Right atrium auricular region (tissue), 2 donors: ENCODE measurements at places on chromosomes 1 and 21. TPM values are rescaled to one million over a fixed set of nuclear protein-coding genes. Genes with fewer than 3 reads are reported as not detected.
A peak's percentile ranks its signal among the peaks of the same experiment; 100 is the strongest.

GRCh38 chr1:111141245-111142220 is 1.5 kb downstream of the CEPT1 start:
- DNase-seq, result no peak

- no peak for DNase-seq
These were observed 31.4 kb downstream of the LY9 start for GRCh38 chr1:160827418-160827817.

DNA sequence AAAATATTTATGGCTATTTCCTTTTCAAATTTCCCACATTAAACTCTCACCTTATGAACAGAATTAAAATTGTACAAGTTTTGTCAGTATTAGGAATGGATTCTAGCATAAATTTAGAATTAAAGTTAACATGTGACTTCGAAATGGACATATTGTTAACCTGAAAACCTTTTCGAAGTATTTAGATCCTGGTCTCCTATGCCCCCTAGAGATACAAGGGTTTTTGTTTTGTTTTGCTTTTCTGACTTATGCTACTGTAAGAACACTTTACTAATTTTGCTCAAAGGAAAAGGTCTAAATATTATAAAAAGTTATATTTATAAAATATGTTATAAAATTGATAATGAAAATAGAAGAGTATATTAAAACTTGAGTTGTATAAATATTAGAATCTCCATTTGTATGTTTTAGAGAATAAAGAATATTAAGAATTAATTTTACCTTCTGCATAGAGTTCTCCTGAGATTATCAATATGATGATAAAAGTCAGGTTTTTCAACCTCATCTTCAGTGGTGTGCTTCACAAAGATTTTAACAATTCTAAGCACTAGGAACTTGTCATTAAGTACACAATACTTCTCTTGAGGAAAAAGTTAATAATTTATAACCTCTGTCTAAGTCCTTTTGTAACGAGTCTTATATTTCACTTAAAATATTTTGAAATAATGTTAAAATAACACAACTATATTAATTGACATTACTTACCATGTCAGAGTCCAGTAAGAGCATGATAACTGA is at the start of gene F13B:
Gene F13B (minus strand): TSS at position 542 of the 738 bp plus-strand sequence. CDS start 37 bp downstream, at position 505.
- no peak for DNase-seq

- no peak for DNase-seq
These were observed 93.9 kb upstream of the ADGRL2 start for GRCh38 chr1:81706650-81707435.

The KRTAP20-3 gene
- not detected for total RNA-seq

GRCh38 chr1:48870596-48870995 is 93.9 kb upstream of the BEND5 start:
- no peak for DNase-seq

- no peak for DNase-seq
These were observed 18.4 kb downstream of the MIIP start for GRCh38 chr1:12037486-12038355.

The STRIP1 gene
- 19.1 TPM for total RNA-seq

The APH1A gene
- total RNA-seq, result 60.6 TPM

DNA sequence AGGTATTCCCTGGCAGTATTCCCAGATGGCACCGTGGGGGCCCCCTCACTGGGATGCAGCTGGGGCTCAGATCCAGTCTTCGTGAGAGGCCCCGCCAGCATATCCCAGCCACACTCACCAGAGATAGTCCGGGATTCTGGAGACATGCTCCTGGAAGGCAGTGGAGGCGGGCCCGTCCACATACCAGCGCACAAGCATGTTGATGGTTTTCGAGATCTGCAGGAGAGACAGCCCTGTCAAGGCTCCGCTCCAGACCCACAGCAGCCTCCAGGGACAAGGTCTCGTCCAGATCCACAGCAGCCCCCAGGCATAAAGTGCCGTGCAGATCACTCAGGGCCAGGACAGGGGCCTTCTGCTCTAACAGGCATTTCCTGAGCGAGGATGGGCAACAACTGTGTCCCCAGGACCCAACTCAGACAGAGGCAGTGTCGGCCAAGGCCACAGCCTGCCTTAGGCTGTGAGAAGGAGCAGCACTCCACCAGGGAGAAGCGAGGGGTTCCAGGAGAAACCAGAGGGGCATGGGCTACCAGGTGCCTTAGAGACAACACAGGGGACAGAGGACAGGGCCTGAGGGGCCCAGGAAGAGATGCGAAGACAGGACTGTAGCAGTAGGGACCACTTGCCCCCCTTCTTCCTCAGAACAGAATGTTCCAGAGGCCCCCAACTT is 14.8 kb downstream of the LSS start:
- DNase-seq, result no peak

DNA sequence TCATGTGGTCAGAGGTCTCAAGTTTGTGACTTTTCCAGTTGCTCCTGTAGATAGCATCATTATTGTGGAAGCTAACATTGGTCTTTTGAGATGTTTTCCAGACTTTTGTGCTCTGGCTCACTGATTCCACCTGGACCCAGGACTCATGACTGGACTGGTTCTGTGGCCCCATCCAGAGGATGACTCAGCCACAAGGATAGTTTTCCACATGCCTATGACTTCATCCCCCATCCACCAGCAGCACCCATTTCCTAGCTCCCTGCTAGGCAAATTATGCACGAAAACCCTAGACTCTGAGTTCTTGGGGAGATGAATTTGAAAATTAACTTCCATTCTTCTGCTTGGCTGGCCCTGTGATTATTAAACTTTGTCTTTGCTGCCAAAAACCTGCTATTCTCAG is 949.3 kb downstream of the MRPL39 start:
- no peak for DNase-seq

GRCh38 chr1:44707112-44707881 is 23.7 kb downstream of the RNU5D-1 start:
- DNase-seq, result no peak

The F13B gene
- not detected for total RNA-seq

- no peak for DNase-seq
These were observed 15.2 kb downstream of the AKNAD1 start for GRCh38 chr1:108841703-108842102.

The SPRR2E gene
- not detected for total RNA-seq

The GNAT2 gene
- not detected for total RNA-seq

- DNase-seq, result no peak
These were observed 1052.8 kb downstream of the TTLL7 start for GRCh38 chr1:82946096-82946605.

GRCh38 chr1:229365569-229365968 is 22.7 kb upstream of the CCSAP start:
- no peak for DNase-seq

The THEM5 gene
- not detected for total RNA-seq

The PAPPA2 gene
- 0.19 TPM for total RNA-seq

The CHI3L1 gene
- total RNA-seq, result 9.4 TPM

GRCh38 chr1:113040041-113040440 is 33.0 kb upstream of the LRIG2 start:
- no peak for DNase-seq

GRCh38 chr1:19811206-19811851 is 3.8 kb downstream of the RNF186 start:
- DNase-seq, result no peak

- DNase-seq, result no peak
These were observed 208.5 kb upstream of the SNX7 start for GRCh38 chr1:98453066-98453465.

The TNFRSF18 gene
- total RNA-seq, result not detected

The EFNA3 gene
- total RNA-seq, result not detected

The ZBTB8B gene
- total RNA-seq, result 0.04 TPM

The THEMIS2 gene
- total RNA-seq, result 13.1 TPM

DNA sequence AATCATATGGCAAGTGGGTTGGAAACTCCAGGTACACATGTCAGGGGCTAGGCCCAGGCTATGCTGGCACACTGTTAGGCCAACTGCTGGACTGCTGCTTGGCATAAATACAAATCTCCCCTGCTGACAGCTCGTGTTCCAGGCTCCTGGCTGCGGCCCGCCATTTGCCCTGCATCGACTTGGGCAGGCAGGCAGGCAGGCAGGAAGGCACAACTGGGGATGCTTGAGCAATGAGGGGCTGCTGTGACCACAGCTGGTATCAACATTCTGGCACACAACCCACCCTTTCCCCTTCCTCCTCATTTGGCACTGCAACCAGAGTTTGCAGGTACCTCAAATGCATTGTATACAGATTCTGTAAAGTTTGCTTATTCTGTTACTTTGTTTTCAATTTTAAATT is 53.2 kb downstream of the SAMSN1 start:
- no peak for DNase-seq

The TMEM200B gene
- total RNA-seq, result 4.8 TPM

The LRRC71 gene
- not detected for total RNA-seq

DNA sequence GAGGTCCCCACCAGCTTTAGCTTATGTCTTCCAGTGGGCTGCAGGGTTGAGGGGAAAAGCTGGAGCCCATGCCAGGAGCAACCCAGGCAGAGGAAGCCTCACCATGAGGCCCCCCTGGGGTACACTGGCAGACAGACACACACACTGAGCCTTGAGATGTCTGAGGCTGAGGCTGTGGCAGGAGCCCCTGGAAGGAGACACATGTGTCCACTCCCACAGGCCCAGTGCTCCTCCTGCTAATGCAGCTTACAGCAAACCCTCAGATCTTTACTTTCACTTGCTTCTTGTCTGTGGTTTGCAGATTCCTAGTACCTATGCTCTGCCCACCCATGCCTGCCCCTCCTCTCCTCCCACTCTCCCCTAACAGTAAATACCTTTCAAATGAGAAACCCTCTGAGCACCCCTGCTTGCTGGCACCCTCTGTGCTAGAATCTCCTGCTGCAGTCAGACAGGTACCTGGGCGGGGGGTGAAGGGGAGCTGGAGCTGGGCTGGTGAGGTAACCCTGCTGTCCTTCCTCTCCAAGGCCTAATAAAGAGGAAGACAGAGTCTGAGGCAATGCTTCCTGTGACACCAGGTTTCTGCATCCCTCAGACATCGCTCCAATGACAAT is 63.4 kb upstream of the NEK2 start:
- DNase-seq, result no peak

DNA sequence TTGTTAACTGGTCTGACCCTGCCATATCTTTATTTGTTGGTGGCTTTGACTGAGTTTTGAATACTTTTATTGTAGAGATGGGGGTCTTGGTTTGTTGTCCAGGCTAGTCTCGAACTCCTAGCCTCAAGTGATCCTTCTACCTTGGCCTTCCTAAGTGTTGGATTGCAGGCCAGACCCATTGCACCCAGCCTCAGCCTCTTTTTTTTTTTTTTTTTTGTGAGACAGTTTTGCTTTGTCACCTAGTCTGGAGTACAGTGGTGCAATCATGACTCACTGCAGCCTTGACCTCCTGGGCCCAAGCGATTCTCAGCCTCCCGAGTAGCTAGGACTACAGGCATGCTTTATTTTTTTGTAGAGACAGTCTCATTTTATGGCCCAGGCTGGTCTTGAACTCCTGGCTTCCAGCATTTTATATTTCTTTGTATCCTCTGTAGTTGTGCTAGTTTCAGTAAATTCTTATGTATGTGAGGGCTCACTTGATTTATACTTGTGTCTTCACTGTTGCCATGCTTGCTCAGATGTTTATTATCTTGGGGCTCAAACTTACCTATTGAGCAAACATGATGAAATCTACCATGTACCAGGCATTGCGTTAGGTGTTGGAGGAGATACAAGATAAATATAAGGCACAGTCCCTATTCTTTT is 24.1 kb downstream of the THRAP3 start:
- DNase-seq, result peak; percentile 84

The DENND2C gene
- total RNA-seq, result 1.8 TPM

DNA sequence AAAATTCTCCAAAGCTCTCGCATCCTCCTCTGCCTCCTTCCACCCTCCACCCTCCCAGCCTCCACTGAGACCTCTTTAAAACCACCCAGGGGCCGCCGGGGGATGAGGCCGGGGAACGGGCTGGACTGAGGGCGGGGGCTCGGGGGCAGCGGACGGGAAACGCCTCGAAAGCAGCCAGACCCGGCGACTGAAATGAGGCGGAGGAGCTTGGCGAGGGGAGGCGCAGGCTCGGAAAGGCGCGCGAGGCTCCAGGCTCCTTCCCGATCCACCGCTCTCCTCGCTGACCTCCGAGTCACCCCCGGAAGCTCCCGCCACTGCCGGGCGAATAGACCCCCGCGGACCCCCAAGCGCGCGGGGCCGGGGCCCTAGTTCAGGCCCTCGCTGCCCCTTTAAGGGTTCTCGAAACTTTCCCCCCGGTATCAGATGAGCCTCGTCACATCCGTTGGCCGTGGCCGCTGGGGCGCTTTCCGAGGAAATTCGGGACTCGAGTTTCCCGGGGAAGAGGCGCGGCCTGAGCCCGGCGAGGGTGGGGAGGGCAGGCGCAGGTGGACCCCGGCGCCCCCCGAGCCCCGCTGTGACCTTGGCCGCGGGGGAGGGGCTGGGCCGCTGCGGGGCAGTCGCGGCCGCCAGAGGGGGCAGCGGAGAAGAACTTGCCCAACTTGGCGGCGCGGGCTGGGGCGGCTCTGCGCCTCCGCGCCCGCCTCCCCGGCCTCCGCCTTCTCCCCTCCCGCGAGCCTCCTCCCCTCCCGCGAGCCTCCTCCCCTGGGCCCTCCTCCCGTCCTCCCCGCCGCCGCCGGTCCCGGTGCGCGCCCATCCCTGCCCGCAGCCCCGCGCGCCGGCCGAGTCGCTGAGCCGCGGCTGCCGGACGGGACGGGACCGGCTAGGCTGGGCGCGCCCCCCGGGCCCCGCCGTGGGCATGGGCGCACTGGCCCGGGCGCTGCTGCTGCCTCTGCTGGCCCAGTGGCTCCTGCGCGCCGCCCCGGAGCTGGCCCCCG is at the start of gene BACE2:
Gene BACE2 (plus strand): TSS at position 813 of the 995 bp plus-strand sequence. CDS start 104 bp downstream, at position 917.
- peak; percentile 77 for DNase-seq

DNA sequence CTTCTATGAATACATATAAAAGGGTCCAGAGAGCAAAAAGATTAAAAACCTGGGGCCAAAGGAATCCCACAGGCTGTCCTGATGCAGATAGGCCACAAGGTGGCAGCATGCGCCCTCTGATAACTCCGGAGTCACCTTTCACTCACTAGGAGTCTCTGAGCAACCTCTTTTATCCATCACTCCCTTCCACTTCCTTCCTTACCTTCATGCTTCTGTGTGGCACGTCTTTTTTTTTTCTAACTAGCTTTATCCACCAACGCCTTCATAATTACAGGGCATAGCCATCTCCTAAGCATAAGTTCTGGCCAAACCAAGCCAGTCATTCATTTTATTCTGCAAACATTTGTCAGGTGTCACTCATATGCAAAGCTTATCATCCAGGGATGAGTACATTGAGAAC is 3.9 kb upstream of the PGLYRP4 start:
- DNase-seq, result peak; percentile 72

GRCh38 chr21:37566790-37567615 is 200.4 kb downstream of the DYRK1A start:
- DNase-seq, result no peak

- DNase-seq, result no peak
These were observed 116.3 kb downstream of the GLUL start for GRCh38 chr1:182275271-182275670.
